ENCODE measurements at places on chromosomes 16 and 17.

DNA sequence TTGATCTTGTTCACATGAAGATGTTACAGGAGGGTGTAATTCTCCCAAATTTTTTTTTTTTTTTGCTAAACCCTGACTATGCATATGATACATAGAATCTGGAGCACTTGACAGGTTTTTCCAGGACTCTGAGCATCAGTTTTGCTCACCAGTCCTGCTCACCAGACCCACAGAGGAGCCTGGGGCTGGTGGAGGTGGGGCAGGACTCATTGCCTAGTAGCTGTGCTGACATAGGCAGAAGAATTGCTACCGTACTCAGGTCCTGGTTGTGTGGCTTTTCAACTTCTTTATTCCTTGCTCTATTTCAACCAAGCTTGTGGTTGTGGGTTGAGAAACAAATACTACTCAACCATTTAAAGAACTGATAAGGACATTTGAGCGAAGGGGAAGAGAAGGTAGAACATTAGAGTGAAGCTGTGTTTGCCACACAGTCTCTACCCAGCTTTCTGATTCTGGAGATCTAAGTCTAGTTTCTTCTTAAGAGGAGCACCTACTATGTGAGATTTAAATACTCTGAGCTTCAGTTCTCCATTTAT lies 212.4 kb downstream of the UTP18 start:
- no peak for DNase-seq

DNA sequence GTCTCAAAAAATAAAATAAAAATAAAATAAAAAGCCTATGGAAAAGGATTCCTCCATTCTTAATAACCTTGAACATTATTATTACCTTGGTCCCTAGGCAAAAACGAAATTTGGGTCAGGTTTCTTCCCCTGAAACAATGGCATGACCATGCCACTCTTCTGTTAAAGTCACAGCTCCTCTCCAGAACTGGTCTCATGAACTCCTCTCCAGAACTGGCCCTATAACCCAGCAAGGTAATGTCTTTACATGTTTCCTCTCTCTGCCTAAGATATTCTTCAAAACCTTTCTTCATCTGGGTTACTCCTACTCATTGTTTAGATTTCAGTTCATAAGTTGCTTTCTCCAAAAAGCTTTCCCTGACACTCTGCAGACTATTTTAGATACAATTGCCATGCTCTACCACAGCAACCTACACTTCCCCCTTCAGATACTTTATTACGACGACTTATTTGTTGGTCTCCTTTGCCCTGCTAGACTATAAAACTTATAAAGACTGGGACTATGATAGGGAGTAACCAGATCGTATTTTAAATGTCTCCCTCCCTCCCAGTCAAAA lies 13.5 kb downstream of the TRIM37 start:
- no peak for DNase-seq

DNA sequence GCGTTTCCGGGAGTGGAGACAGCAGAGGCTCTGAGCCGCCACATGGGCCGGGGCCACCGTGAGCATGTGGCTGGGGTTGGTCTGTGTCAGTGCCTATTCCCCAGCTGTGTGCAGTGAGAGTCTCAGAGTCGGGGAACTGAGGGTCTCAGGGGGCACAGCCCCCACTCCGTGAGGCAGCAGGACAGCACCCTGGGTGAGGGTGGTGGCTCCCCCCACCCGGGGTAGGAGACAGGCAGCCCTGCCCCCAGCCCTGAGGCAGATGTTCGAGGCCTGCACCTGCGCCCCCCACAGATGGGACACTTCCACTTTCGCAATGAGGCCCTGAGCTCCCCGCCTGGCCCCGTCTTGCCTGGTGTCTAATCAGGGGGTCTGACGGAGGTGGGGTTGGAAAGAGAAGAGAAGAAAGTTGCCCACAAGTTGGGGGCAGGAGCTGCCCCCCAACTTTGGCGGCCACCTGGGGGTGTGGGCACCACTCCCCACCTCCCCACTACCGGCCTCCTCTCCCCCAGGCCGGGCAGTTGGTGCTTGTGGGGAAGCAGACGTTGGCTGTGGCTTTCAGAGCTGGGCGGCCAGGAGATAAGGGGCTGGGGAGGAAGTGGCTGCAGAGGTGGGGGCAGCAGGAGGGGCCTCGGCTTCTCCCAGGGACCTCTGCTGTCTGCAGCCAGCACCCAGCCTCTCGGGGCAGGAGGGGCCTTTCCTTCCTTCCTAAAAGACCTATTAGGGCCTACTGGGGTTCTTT lies 1.8 kb upstream of the CBFA2T3 start:
- DNase-seq = no peak

GRCh38 chr16:78543023-78543422 lies 443.6 kb downstream of the WWOX start:
- no peak for DNase-seq

GRCh38 chr17:7523033-7523432 lies 25.8 kb upstream of the TNFSF12 start:
- DNase-seq = peak; percentile 55

- no peak for DNase-seq
Measured at GRCh38 chr17:43846963-43847371, at the start of gene CD300LG. CD300LG (plus strand) TSS chr17:43847176; CDS start chr17:43847217, 41 bp downstream.

GRCh38 chr17:8923762-8924161 lies 41.7 kb downstream of the PIK3R5 start:
- DNase-seq = no peak

DNA sequence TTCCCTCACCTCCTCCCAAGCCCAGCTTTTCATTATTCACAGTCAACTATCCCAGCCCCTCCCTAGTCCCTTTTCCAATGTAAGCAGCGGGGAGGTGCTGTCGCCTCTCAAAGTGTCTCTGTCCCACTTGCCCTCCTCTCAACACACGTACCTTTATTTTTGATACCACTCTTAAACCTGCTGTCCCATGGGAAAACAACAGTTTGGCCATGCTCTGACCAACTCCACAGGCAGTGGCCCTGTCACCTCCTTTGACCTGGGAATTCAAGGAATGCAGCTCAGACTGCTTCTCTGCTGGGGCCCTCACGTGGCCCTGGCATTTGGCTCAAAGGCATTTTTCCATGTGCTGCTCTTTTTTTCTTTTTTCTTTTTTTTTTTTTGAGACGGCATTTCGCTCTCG lies 4.2 kb downstream of the LYRM9 start:
- DNase-seq = no peak

GRCh38 chr16:22903716-22904115 lies 89.8 kb downstream of the HS3ST2 start:
- no peak for DNase-seq

- DNase-seq = no peak
Measured at GRCh38 chr16:11662582-11662981, 5.7 kb upstream of the SNN start.

DNA sequence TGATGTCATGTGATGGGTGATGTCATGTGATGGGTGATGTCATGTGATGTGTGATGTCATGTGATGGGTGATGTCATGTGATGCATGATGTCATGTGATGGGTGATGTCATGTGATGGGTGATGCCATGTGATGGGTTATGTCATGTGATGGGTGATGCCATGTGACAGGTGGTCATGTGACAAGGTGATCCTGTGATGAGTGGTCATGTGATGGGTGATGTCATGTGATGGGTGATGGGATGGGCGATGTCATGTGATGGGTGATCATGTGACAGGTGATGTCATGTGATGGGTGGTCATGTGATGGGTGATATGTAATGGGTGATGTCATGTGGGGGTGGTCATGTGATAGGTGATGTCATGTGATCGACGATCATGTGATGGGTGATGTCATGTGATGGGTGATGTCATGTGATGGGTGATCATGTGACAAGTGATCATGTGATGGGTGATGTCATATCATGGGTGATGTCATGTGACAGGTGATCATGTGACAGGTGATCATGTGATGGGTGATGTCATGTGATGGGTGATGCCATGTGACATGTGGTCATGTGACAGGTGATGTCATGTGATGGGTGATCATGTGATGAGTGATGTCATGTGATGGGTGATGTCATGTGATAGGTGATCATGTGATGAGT lies 17.2 kb downstream of the CD300LB start:
- DNase-seq = peak; percentile 32

All from stimulated activated CD4-positive, alpha-beta T cell treated with anti-CD3 and anti-CD28 coated beads, Interleukin-4, amount 100 ng/mL, for 24 hours (primary cell).